ENCODE measurements at places on chromosomes 5 and 9.

DNA sequence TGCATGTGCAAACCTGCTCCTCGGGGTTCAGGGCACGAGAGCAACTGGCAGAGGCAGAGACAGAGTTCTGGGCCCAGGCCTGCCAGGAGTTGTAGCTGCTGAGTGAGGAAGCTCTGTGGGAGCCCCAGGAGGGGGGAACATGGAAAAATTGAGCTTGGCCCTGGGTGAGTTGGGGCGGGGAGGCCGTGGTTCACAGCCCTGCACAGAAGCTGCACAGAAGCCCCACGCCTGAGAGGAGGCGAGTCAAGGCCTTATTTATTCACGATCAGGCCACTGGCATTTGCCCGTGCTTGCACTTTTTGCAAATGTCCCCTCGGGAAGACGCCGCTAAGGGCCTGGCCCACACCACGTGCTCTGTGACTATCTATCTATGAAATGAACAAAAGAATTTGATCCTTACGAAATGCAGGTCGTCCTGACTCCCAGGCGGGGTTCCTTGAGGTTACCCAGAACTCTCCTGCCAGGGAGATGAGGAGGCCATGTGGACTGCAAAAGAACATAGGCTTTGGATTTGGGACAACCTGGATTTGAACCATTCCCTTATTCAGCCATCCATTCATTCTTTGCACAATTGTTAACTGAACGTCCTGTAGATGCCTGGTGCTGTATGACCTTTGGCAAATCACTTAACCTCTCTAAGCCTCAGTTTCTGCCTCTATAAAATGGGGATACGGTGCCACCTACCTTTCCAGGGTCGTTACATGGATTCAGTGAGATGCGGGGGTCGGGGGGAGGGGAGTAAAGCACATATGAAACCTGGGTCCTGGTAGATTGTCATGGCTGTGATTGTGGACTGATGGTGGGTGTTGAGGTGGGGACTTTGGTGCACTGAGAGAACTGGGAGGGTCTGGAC lies 17.9 kb downstream of the COL27A1 start:
- peak; percentile 57 for DNase-seq

- DNase-seq, result no peak
These were observed 14.9 kb downstream of the FAM151B start for GRCh38 chr5:80502800-80503199.

DNA sequence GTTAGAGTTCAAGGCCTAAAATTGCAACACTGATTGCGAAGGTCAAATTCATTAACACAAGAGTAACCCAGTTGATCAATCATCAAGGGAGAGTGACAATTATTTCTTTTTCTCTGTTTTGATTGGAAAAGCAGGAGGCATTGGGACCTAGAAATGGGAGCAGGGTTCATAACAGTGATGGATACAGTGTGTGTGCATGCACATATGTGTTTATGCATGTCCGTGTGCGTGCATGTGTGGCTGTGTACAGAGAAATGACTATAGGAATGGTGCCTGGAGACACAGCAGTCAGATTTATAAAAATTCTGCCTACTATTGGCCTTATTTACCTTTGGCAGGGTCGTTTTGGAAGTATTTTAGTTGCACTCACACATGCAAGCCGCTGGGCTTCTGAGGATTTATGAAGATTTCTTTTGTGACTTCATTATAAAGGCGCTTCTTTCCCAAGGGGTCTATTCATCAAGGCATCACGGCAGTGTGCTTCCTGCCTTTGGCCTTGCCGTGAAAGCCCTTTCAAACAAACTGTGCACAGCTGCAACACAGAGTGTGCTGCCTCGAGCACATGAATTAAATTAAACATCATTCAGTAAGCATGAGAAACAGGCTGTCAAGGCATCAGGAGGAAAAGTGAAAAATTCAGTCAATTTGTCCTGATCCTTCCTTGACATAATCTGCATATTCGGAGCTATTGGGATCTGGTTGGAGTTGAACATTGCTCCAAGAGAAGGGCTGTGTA lies 122.8 kb upstream of the PUM3 start:
- DNase-seq, result no peak

DNA sequence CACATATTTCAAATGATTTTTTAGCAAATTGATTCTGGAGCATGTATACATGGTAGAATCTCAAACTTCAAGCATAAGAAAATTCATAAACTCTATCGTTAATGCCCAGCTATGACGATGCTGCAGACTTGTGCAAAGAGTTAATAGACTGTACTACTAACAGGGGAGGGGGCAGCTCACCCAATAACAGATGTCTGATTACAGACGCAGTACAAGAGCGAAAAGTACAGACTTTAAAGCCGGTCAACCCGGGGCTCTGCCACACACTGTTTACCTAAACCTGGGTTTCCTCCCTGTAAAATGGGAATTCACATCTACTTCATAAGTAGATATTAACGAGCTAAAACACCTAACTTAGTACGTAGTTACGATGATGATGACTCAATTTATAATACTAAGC lies 651 bp downstream of the TRIM23 start:
- DNase-seq, result no peak

DNA sequence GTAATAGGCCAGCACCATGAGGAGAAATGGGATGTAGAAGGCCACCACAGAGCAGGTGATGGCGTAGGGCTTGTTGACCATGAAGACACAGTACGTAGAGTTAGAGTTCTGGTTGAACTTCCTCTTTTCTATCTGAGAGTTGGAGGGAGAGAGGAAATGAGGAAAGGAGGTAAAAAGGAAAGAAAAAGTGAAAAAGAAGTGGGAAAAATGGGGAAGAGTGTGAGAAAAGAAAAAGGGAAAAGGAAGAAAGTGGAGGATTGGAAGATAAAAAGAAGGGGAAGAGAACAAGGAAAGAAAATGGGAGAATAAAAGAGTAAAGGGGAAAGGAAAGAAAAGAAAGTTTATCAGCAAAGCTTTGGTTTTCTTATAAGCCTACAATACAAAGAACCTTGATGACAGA lies 126.1 kb downstream of the FBXO38 start:
- no peak for DNase-seq

DNA sequence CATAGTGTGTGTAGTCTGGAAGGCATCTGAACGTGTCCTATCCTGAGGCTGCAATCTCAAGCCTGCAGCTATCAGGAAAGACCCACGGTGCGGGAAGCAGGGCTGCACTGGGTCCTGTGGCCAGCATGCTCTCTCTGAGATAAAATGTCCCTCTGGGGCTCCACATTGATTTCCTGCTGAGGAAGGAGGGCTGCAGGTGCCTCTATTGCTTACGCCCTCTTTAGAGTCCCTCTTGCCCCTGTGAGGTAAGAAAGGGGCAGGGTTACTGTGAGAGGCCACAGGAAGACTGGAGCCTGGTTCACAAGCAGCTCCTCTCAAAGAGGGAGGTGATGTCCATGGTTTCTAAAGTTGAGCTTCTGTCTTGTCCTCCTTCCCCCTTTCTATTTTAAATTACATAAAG lies 299.9 kb upstream of the RFX3 start:
- DNase-seq, result no peak

GRCh38 chr5:10118150-10118549 lies 131.5 kb downstream of the ATPSCKMT start:
- no peak for DNase-seq

GRCh38 chr9:89972535-89972934 lies 367.7 kb downstream of the GADD45G start:
- no peak for DNase-seq

DNA sequence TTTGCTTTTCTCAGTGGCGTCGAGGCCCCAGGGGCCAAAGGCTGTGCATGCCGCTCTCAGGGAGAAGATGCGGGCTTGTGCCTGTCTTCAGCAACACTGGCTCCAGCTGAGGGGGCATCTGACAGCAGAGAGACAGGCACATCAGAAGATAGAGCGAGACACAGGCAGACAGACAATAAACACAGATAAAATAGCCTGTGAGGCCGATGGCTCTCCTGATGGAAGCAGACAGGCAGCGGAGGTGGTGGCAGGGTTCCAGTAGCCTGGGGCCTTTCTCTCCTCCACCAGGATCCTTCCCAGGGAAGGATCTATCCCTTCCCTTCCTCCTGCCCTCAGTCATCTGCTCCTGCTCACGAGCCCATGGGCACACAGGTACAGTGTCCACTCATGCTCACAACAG lies 16.6 kb upstream of the UNC5A start:
- no peak for DNase-seq

DNA sequence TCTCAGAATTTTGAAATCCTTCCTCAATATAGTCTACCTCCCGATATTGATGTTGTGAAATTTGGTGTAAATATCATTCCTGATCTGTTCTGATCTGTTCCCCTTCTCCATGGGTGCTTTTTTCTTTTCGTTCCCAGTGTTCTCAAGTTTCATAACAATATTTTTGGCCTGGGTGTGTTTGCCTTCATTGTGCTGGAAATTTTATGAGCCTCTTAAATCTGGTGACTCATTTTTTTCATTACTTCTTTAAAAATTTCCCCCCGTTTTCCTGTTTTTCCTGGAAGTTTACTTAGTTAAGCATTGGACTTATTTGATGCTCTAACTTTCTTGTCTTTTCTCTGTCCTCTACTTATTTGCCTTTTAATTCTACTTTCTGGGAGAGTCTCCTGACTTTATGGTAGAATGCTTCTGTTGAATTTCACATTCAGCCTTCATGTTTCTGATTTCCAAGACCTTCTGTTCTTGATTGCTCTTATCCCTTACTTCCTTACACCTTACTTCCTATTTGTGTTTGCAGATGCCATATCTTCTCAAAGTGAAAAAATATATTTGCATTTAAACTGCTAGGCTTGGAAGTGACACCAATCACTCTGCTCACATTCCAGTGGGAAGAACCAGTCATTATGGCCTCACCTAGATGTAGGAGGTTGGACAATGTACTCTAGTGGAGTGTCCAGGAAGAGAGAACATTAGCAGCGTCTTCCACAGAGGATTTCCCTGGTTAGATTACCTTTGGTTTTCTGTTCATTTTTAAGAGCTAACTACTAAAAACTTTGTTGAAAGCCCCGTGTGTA lies 441.9 kb downstream of the ARHGEF28 start:
- no peak for DNase-seq

- DNase-seq, result no peak
These were observed 17.8 kb downstream of the LRRC8A start for GRCh38 chr9:128899566-128900322.

GRCh38 chr5:175573493-175574269 lies 84.2 kb upstream of the HRH2 start:
- DNase-seq, result no peak

DNA sequence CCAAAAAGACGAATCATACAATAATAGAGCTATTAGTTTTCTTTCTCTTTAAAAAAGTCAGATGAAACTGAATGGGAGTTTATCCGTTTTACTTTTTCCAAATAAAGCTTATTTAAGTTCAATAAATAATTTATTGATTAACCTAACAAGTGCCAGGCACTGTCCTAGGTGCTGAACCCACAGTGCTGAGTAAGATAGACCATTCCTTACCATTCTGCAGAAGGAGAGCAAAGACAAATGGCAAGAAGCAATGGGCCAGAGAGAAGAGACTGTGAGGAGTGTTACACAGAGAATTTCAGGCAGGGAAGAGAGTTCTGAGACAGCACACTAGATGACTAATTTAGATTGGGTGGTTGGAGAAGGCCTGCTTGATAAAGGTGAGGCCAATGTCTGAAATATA lies 127.2 kb downstream of the AUH start:
- DNase-seq, result peak; percentile 29

GRCh38 chr9:114202396-114202795 lies 47.1 kb downstream of the COL27A1 start:
- no peak for DNase-seq

GRCh38 chr9:3514786-3515185 lies 11.0 kb downstream of the RFX3 start:
- DNase-seq, result no peak

- DNase-seq, result peak; percentile 88
These were observed 202.6 kb downstream of the NR3C1 start for GRCh38 chr5:143200781-143201398.

DNA sequence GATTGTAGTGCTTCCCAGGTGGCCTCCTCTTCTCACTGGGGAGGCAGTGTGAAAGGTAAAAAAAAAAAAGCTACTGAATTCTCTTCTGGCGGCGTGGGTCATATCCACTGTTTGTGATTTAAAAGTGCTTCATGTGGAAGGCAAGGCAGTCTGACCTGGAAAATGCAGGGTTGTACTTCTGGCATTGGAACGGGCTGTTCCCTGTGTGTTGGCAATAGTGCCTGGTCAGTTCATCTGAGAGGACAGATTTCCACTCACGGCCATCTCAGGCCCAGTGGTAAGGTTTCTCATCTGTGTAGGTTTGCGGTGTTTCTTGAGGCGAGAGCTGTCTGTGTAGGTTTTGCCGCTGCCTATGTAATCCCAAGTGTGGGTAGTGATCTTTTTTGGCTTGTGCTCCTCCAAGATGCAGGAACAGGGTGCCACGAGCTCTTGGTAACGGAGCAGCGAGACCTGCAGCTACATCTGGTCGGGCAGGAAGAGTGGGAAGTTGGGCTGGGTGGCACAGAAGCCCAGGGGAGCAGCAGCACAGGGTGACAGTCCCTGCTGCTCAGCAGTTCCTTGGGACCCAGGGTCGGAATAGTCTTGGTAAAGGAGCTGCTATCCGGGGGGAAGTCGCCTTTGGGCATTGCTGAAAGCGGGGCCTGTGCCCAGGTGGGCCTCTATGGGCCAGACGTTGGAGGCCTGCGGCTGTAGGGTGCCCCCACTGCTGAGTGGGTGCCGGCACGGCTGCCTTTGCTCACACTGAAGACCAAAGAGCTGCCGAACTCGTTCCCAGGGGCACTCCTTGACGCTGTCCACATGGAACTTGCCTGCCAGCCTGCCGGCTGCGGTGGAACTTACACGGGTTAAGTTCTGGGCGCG lies 11.2 kb downstream of the RCL1 start:
- DNase-seq, result no peak

DNA sequence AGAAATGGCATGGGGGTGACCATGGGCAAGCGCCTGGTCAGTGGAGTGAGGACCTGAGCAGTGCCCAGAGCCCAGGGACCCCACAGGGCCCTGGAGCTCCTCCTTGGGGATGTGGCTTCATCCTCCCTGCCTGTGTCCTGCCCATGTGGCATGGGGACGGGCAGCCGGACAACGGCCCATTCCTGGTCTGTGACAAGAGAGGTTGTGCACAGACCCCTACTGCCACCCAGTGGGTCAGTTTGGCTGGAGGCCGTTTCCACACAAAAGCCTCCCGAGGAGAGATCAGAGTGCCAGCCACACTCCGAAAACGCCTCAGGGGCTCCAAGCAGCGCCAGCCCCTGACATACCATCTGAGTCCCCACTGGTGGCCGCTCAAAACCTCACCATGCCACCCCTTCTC lies 19.8 kb downstream of the SLC6A18 start:
- DNase-seq, result no peak

- no peak for DNase-seq
These were observed 250.4 kb downstream of the FSTL4 start for GRCh38 chr5:133361922-133362321.
